ENCODE measurements at places on chromosomes 1 and 21.

DNA sequence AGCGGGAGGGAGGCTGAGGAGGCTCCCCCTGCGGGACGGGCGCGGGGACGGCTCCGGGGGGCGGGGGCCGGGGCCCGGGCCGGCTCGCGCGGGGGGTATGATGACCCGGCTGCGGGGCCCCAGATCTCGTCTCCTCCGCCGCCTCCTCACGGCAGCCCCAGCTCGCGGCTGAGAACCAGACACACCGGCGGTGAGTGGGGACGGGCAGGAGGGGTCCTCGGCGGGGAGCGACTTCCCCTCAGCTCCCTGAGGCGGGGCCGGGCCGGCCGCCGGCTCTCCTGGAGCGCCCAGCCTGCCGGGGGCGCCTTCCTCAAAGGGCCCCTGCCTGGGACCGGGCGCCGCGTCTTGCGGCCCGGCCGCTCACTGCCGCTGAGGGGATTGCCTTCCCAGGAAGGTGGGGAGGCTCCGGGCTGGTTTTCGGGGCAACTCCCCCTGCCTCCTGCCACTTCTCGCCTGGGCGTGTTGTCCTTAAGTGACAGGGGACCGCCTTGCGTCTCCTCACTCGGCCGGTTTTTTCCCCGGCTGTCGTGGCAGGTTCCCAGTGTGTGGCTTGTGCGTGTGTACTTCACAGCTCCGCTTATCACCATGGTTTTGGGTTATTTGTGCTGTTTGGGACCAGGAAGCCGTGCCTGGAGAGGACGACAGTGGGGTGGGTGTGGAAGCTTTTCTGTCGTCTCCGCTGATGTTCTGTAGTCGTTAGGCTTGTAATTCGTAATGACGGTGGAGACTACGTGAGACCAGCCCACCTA lies 800 bp downstream of the HIPK1 start:
- peak; percentile 17 for DNase-seq

DNA sequence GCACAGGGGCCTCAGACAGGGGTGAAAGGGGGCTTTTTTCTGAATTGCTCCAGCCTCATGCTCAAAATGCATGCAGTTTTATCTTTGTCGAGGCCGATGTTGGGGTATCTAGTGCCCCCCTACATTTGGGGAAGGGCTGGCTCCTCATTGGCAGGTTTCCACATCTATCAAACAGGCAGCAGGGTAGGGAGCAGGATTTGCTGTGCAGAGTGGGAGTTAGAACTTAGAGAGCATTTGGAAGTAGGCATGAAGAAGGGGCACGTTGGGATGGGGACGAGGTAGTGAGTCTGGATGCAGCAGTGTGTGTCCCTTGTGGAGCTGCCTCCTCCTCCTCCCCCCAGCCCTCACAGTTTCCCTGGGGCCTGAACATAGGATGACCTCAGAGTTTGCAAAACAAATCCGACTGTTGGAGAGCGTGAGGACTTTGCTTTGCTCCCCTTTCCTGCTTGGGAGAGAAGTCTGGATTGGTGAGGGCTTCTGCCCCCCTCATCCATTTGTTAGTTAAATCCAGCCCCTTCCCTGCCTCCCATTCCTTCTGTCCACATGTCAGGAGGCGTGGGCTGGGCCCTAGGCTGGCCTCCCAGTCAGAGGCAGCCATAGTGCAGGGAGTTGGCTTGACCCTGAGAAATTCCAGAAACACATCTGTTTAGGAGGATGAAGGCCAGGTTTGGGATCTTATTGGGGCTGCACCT lies 36.9 kb upstream of the GPR37L1 start:
- DNase-seq, result no peak

DNA sequence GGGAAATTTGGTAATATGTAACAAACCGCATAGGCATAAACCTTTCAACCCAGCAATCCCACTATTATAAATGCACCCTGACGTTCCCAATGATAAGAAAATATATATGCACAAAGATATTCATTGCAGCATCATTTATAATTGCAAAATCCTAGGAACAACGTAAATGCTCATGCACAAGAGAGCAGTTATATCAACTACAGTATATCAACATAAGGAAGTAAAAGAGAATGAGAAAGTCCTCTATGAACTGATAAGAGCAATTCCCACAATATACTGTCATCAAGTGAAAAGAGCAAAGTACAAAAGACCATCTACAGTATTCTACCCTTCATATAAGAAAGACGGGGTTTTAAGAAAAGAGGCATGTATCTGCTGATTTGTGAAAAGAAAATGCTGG lies 229.9 kb downstream of the SLC45A1 start:
- no peak for DNase-seq

- DNase-seq, result no peak
Measured at GRCh38 chr1:206868264-206868663, 2.8 kb downstream of the IL20 start.

DNA sequence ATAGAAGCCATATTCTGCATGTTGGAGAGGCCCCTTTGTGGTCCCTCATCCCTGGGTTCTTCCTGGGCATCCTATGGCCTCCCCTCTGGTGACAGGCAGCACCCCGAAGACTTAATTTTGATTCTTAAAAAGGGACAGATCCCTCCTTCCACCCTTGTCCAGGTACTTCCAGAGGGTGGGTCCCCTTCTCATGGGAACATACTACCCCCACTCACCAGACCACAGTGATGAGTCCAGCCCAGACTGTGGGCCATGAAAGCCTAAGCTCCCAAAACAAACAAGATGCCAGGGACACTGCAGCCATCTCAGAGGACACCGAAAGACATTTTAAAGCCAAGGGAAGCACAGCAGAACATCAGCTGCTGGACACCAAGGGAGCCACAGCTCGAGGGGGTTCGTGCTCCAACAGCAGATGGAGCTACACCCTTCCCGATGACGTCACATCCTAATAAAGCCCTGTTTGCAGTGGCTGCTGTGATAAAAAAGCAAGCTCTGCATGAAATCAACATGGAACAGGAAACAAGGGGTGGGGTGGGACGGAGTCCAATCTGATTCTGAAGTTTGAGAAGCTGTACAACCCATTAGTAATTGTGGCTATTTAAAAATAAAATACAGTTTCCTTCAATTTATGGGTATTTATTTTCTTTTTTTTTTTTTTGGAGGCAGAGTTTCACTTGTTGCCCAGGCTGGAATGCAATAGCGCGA lies 32.4 kb downstream of the GNB1 start:
- DNase-seq, result no peak

- DNase-seq, result no peak
Measured at GRCh38 chr1:221276896-221277409, 397.7 kb downstream of the HLX start.
